ENCODE measurements at places on chromosomes 11 and 22.

GRCh38 chr11:1487851-1488574, 1.4 kb upstream of the MOB2 start:
- no peak for DNase-seq

GRCh38 chr22:44686873-44687600, 15.0 kb upstream of the PRR5 start:
- DNase-seq, result no peak

GRCh38 chr22:50507991-50508884, at the start of gene NCAPH2:
Gene NCAPH2 (plus strand): TSS chr22:50508224. CDS start chr22:50508338, 114 bp downstream.
- DNase-seq, result peak; percentile 97

GRCh38 chr11:132125988-132126871, 755.8 kb downstream of the NTM start:
- no peak for DNase-seq

GRCh38 chr11:59263225-59263894, 50.6 kb upstream of the MPEG1 start:
- no peak for DNase-seq

- DNase-seq, result no peak
Measured at GRCh38 chr11:61482513-61482912, 26.0 kb upstream of the LRRC10B start.

- DNase-seq, result no peak
Measured at GRCh38 chr22:36760786-36761185, 15.1 kb downstream of the IFT27 start.

DNA sequence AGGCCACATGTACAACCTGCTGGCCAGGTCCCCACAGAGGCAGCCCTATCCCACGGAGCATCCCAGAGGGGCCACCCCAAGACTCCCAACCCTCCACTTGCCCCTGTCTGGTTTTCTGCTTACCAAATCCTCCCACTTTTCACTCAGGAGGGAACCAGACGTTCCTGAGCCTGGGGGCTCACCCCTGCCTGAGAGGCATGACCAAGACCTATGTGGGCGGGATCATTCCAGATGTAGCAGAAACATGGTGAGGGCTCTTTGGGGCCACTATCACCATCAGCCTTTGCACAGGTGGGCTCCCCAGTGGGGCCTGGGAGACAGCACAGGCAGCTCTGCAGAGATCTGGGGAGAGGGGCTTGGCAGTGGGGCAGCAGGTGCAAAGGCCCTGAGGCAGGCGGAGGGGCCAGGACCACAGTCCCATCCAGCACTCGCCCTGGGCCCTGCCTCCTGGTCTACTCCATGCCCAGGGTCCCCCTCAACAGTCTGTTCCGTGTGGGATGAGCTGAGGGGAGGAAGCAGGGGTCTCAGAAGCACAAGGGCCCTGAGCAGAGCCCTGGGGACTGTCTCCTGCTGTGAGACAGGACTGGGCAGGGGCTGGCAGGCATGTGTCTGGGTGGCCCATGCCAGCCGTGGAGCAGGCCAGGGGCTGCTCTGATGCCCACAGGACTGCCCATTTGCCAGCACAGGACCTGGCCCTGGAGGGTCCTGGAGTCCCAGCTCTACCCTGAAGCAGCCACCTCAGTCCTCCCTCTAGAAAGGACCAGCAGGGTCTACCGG, 9.4 kb downstream of the PIM3 start:
- no peak for DNase-seq

DNA sequence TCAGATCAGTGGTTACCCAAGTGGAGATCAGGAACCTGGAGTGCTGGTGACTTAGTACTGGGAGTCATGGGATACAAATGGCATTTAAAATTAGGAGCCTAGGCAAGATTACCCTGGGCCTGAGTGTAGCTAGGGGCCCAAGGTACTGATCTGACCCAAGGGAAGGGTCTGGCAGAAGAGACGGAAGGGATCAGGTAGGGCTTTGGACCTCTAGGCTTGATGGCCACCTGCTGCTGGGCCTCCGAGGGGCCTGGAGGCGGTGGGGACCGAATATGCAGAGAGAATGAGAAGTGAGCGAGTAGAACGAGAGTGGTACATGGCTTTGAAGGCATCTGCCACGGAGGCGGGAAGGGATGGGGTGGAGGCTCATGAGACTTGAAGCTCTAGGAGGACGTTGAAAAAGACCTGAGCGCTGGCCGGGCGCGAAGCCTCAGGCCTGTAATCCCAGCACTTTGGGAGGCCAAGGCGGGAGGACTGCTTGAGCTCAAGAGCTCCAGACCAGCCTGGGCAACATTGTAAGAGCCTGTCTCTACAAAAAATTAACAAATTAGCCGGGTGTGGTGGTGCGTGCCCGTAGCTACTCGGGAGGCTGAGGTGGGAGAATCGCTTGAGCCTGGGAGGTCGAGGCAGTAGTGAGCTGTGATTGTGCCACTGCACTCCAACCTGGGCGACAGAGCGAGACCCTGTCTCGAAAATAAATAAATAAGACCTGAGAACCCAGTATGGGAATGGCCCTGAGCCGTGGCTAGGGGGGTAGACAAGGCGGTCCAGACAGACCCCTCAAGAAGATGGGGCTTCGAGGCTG, 563 bp upstream of the PPIL2 start:
- no peak for DNase-seq

DNA sequence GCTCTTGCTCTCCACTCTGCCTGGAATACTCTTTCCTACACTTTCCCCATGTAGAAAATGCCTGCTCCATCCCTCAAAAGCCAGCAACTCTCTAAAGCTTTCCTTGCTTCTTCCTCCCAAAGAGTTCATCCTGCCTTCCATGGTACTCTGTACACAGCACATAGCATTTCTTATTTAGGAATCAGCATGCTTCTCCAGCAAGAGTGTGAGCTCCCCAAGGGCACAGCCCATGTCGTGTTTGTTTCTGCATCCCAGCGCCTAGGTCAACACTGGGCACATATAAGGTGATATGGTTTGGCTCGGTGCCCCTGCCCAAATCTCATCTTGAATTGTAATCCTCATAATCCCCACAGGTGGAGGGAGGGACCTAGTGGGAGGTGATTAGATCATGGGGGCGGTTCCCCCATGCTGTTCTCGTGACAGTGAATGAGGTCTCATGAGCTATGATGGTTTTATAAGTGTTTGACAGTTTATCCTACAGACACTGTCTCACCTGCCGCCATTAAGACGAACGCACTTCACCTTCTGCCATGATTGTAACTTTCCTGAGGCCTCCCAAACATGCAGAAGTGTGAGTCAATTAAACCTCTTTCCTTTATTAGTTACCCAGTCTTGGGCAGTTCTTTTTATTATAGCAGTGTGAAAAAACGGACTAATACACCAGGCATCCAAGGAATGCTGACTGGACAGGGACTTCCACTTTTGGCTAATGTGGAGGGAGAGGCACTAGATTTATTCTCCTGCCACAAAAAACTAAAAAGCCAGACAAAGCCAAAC, 8.2 kb downstream of the VPS37C start:
- DNase-seq, result no peak

- DNase-seq, result no peak
Measured at GRCh38 chr11:8293171-8293570, 29.5 kb upstream of the LMO1 start.

DNA sequence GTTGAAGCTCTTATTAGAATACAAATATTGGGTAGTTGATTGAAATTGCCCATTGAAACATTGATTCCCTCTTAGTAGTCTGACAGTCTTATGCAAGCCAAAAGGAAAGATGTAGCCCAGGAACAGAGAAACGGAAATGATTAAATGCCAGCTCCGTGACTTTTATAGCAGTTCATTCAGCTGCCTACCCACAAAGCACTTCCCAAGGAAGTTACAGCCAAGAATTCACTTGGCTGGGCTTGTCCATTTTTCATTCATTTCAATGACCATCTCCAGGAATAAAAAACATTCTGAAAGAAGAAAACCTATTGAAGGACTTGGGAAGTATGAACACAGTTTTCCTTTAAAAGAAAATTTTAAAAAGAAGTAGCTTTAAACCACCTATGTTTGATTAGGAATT, 62.0 kb downstream of the NCAM1 start:
- DNase-seq, result no peak

GRCh38 chr11:11535611-11536010, 86.2 kb downstream of the GALNT18 start:
- no peak for DNase-seq
